ENCODE measurements at places on chromosomes 7 and 10.

DNA sequence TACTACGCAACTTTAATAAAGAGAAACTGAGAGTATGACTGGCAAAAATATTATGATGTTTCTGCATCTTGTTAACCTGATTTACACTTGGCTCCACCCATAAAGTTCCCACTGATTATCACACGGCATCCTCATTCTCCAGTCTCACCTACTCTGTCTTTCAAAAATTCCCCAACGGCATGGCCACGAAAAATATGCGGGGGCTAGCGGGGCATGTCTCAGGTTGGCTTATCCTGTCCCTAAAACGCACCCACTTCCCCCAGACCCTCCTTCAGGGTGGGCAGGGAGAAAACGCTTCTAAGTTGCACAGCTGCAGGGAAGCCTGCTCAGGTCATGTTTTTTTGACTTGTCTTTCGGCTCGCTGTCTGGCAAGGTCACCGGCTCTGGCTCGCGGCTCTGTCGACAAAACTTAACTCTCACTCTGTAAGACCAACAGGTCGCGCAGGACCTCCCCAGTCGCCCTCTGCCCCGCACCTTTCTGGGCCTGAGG is 3.8 kb downstream of the CDK6 start:
- no peak for DNase-seq

GRCh38 chr10:25083546-25084111 is 67.2 kb downstream of the THNSL1 start:
- no peak for DNase-seq

- no peak for DNase-seq
These were observed 32.3 kb downstream of the C1GALT1 start for GRCh38 chr7:7214398-7215347.

GRCh38 chr10:11483201-11484148 is 128.0 kb downstream of the USP6NL start:
- no peak for DNase-seq

DNA sequence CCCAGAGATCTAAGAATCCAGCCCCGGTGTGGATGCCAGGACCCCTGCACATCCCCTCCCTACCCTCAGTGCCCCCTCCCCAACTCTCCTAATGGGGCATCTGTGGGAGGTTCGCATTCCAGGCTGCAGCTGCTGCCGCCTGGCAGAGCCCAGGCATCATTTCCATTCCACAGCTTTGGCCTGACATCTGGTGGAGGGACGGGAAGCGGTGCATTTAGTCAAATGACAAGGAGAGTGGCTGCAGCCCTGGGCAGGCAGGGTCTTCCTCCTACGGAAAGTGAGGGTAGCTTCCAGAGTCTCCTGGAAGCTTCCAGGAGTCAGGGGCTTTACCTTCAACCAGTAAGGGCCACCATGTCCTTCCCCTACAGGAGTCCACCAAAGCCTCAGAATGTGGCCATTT is 30.8 kb downstream of the PRLHR start:
- DNase-seq, result no peak

- no peak for DNase-seq
These were observed 15.9 kb upstream of the SLC25A16 start for GRCh38 chr10:68543004-68543918.

- DNase-seq, result no peak
These were observed 58.6 kb upstream of the PRSS1 start for GRCh38 chr7:142690554-142691182.

- no peak for DNase-seq
These were observed 35.2 kb downstream of the GBF1 start for GRCh38 chr10:102280397-102281101.

- no peak for DNase-seq
These were observed 48.8 kb upstream of the PSAP start for GRCh38 chr10:71899665-71900412.

- DNase-seq, result peak; percentile 39
These were observed at the start of gene AKR1C3 for GRCh38 chr10:5094265-5095205. AKR1C3 (plus strand) TSS chr10:5094414; CDS start chr10:5094445, 31 bp downstream.

- DNase-seq, result no peak
These were observed 161.7 kb upstream of the CSTF2T start for GRCh38 chr10:51861051-51861450.

GRCh38 chr7:85183296-85183695 is 3.6 kb downstream of the SEMA3D start:
- no peak for DNase-seq

GRCh38 chr7:130893441-130893894 is 159.5 kb upstream of the KLF14 start:
- DNase-seq, result no peak

GRCh38 chr10:663831-664251 is 25.6 kb downstream of the DIP2C start:
- DNase-seq, result no peak

GRCh38 chr7:28151965-28152364 is 28.6 kb downstream of the JAZF1 start:
- peak; percentile 20 for DNase-seq

DNA sequence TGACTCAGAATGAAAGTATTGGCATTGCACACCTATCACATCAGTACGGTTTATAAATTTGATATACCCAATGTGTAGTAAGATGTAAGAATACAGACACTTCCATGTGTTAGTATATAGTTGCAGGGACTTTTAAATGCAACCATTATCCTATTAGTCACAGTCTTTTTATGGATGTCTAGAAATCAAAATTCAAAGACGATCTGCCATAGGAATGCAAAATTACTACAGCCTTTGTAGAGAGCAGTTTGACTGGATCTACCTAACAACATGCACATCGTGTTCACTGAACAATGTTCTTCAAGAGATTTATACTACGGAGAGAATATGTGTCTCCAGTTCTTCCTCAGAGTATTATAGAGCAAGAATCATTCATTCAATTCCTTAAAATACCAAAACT is 317.3 kb upstream of the HGF start:
- no peak for DNase-seq

GRCh38 chr10:125057158-125058001 is 103.0 kb downstream of the CTBP2 start:
- DNase-seq, result no peak

DNA sequence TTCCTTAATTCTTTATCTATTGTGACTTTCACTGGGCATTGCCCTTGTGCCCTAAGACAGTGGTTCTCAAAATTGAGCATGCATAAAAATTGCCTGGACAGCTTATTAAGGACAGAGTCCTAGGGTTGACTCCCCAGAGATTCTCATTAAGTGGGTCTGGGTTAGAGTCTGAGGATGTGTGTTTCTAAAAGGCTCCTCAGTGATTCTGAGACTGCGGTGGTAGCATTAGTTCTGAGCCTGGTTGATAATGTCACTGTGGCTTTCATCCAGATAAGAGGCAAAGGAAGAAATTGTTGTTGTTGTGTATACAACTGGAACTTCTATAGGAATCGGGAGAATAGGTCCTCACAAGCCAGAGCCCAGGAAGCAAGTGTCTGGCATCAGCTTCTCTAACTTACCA is 1.3 kb downstream of the IFIT2 start:
- no peak for DNase-seq

- no peak for DNase-seq
These were observed 84.5 kb upstream of the SEMA3C start for GRCh38 chr7:81003326-81003725.

DNA sequence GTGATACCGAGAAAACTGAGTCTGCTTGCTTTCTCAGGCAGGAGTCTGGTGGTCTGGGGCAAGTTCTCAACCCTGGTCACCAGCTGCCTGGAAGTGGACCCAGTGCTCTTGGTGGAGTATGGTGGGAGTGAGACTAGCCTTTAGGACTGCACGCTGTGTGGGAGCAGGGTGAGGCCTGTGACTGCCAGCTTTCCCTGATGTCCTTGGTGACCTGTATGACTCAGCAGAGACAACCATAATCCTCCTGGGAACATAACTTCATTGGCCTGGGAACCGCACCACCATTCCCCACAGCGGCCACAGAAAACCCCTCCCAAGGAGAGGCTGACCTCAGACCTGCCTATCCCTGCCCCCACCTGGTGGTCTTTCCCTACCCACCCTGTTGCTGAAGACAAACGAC is 139.5 kb upstream of the CHRM2 start:
- DNase-seq, result no peak

- DNase-seq, result no peak
These were observed 113.7 kb downstream of the CDK14 start for GRCh38 chr7:90709501-90710465.

DNA sequence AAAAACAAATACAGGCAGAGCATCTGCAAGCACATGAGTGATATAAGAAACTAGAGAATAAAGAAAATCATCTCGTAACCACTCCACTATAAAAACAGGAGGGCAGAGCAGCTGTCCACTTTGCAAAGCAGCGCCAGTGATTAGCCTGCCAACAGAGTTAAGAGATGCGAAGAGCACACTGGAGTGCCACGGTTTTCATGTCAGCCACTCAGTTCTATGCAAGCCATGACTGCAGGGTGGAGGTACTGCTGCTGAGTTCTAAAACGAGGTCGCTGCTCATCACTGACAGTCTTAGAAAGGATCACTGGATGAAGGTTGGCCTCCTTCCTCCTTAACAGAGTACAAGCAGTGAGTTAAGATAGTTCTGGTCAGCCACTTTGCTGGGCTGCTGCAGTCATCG is 58.5 kb downstream of the FGFR2 start:
- no peak for DNase-seq
